ENCODE measurements at places on chromosomes 6 and 20. TPM values are rescaled to one million over a fixed set of nuclear protein-coding genes. Genes with fewer than 3 reads are reported as not detected.
A peak's percentile ranks its signal among the peaks of the same experiment; 100 is the strongest.

GRCh38 chr6:53645859-53646258, 19.7 kb downstream of the KLHL31 start:
- no peak for DNase-seq

GRCh38 chr6:2204272-2204671, 41.1 kb downstream of the GMDS start:
- DNase-seq = no peak

GRCh38 chr6:105431226-105431625, 28.3 kb upstream of the PREP start:
- peak; percentile 47 for DNase-seq

GRCh38 chr6:22880686-22881433, 311.5 kb downstream of the HDGFL1 start:
- peak; percentile 93 for DNase-seq

The SRSF3 gene
- total RNA-seq = 335 TPM
